T-helper 2 cell (primary cell): ENCODE measurements at places on chromosomes 5 and 9.
A peak's percentile ranks its signal among the peaks of the same experiment; 100 is the strongest.

DNA sequence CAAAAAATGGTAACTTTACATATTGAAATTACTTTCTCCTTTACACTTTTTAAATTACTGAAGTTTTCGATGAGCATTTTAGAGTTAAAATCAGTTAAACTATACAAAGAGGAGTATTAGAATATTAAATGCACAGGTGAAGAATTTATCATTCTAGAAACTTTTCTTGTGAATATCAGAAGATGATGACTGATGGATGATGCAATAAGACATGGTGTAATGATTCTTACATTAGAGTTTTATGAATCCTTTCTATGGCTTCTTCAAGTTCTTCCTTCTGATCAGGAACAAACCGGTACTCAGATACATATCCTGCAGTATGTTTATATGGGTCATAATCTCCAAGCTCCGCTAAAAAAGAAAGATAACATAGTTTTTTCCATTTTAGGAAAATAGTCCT is 154.4 kb downstream of the EPB41L4A start:
- DNase-seq: no peak

DNA sequence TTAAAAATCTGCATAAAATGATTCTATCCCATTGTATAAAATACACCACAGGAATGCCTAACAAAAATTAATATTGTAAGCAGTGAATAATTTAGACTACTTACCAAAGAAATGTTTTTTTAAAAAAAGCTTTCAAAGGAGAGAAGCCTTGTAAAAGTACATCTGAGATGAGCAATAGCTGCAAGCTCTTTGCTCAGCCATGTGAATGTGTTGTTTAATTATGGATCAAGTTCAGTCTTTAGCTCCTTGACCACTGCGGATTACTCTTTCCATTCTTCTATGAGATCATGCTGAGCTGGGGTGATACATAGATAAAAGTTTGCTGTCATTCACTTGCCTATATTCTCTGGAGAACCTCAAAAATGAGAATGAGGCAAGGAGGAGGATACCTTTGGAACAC is 782.4 kb upstream of the ZNF608 start:
- DNase-seq: no peak

DNA sequence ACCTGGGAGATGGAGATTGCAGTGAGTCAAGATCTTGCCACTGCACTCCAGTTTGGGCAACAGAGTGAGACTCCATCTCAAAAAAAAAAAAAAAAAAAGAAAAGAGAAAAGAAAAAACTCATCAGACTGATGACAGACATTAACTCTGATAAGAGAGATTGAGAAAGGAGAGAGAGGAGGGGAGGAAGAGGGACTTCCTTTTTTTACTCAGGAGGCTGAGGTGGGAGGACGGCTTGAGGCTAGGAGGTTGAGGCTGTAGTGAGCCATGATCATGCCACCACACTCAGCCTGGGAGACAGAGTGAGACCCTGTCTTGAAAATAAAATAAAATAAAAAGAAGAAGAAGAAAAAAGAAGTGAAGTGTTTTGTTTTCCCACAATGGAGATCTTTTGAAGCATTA is 9.7 kb upstream of the MSMP start:
- no peak for DNase-seq

DNA sequence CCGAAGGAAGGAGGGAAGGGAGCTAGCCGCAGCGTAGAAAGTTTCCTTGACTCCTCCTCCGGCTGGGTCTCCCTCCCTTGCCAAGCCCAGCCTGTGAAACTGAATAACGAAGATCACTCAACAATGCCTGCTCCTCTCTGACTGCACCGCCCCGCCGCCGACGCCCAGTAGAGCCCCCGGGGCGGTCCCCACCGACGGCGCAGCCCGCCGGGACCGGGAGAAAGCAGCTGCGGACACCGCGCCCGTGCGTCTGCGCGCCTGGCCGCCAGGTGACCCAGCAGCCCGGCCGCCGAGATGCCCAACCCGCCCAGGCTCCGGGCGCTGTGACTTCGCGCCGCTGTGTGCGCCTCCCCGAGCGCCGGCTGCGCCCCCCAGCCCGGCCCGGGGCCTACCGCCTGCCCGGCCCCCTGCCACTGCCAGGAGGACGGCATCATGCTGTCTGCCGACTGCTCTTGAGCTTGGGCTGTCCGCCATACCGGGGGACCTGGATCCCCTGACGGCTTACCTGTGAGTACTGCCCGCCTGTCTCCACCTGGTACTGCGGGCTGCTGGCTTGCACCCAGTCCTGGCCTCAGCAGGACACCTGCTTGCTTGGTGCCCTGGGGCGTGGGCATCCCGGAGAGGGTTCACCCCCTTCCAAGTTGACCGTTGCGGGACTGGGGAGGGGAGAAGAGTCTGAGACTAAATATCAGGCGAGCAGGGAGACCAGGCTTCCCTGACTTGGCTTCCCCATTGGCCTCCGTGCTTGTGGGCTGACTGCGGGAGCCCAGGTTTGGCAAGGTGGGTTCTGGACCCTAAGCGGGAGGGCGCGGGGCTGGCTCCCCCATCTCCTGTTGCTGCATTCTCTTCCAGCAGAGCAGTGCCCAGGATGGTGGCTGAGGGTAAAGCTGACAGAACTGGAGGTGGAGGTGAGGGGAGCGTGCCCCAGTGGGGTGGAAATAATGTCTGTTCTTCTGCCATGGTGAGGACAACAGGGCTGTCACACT is 26.2 kb upstream of the SPTLC1 start:
- DNase-seq: no peak

DNA sequence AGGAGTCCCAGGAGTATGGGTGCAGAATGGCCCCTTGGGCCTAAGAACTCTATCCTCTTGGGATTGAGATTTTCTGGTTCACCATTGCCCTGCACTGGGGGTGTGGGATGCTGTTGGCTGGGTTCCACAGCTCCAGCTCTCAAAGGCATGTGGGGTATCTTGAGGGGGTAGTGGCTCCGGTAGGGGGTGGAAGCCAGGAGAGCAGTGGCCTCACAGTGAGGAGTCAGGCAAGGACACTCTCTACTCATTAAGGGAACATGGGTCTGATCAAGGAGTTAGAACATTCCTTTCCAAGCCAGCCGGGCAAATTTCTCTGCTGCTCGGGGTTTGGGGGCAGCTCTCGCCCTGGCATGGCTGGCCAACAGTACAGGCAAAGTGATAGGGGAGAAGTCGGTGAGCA is 33.0 kb downstream of the LARP1 start:
- DNase-seq: no peak

- DNase-seq: no peak
Measured at GRCh38 chr5:88769165-88769564, 113.8 kb downstream of the MEF2C start.

- DNase-seq: no peak
Measured at GRCh38 chr5:103013933-103014552, 105.9 kb downstream of the GIN1 start.

DNA sequence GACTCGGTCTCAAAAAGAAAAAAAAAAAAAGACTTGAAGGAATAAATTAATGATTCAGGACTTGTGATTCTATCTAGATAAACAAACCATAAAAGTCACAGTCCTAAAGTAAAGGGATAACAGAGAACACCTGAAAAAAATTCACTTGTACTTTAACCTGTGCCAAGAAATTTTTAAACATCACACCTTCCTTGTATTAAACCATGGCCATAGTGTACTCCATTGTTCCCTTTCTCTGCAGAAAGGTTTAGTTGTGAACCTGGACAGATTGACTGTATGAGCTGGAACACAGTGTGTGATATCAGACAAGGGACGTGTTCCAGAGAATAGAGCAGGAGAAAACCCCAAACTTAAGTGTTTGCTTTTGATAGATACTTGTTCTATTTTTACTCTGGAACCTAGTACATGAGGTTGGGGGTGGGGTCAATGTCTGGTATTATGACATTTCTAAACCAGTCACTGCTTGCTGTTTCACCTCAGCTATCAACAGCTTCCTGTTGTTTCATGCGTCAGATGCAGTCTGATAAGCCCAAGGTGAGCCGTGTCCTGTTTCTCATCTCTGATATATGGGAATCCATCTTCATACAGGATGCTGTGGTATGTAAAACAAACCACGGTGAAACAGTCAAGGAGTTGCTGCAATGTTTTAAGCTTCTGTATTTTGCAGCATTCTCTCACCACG is 62.5 kb upstream of the ITGA1 start:
- DNase-seq: peak; percentile 48

GRCh38 chr9:26802921-26803320 is 89.7 kb downstream of the CAAP1 start:
- no peak for DNase-seq

DNA sequence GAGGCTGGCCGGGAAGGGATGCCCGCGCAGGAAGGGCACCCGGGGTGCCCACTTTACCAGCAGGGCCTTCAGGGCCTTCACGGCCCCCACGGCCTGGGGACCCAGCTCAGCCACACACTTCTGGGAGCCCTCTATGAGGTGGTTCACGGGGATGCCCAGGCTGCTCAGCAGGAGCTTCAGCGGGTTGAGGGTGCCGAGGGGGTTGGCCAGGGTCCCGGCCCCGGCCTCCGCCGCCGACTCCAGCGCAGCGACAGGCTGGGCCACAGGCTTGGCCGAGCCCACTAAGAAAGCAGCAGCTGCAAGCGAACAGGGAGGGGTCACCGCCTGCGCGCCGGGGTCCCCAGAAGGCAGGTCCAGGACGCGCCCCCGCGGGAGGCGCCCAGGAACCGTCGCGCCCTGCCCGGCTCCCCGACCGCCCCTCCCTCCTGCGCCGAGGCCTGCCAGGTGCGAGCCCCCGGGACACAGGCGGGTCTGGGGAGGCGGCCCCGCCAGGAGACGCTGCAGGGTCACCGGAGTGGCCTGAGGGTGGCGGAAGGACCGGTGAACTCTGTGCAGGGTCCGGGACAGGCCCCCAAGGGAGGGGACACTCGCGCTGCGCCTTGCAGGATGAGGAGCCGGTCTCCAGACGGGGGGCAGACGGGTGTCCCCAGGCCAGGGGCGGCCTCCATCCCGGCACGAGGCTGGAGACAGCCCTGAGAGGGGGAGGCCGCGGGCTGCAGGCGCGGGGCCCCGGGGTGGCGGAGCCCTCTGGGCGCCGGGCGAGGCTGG is 572 bp downstream of the SCGB3A1 start:
- no peak for DNase-seq

GRCh38 chr5:132826424-132827082 is 3.9 kb downstream of the SHROOM1 start:
- DNase-seq: no peak

- no peak for DNase-seq
Measured at GRCh38 chr5:105032917-105033316, 1470.3 kb upstream of the NUDT12 start.

GRCh38 chr5:140673187-140673976 is at the start of gene DND1:
Gene DND1, minus strand, starts transcription at chr5:140673576. Its CDS starts 34 bp downstream, at chr5:140673542.
- DNase-seq: no peak

DNA sequence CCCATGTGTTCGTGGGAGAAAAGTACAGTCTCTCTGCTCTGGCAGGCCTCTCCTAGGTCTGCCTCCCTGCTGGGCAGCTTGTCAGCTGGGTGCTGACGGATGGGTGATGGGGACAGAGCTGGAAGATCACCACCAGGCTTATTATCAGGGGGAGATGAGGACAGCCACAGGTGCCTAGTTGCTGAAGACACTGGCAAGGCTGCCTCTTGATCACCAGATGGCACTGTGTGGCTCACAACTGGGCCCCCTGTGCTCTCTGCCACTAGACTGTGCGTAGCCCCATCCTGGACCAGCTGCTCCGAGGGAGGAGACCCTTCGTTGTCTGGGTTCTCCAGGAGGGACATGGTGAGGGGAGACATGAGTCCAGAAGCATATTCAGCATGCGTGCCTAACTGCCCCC is 73.0 kb downstream of the KIF24 start:
- DNase-seq: peak; percentile 24

GRCh38 chr5:151924564-151925301 is at the start of gene GLRA1:
Gene GLRA1, minus strand, starts transcription at chr5:151924851. Its CDS starts 302 bp downstream, at chr5:151924549.
- DNase-seq: peak; percentile 12

DNA sequence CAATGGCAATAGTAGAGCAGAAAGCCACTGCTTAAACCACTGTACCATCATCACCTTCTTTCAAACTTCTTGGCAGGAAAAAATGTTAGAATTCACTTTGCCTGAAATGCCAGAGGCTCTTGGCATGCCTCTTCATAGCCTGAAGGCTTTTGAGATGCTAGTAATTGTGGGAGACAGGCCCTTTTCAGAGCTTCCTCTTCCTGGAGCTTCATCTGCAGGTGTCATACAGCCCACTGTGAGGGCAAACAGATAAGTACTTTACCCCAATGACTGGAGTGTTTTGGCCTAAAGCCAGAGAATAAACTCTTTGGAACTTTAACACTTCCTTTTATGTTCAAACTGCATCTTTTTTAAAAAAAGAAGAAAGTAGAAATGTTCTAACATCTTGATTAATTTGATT is 81.3 kb upstream of the TMEM171 start:
- DNase-seq: no peak

- no peak for DNase-seq
Measured at GRCh38 chr5:6496207-6496584, 47.5 kb downstream of the UBE2QL1 start.

- peak; percentile 5 for DNase-seq
Measured at GRCh38 chr5:148957591-148958202, 105.2 kb downstream of the SH3TC2 start.

GRCh38 chr9:69573651-69574050 is 98.5 kb downstream of the APBA1 start:
- DNase-seq: no peak

DNA sequence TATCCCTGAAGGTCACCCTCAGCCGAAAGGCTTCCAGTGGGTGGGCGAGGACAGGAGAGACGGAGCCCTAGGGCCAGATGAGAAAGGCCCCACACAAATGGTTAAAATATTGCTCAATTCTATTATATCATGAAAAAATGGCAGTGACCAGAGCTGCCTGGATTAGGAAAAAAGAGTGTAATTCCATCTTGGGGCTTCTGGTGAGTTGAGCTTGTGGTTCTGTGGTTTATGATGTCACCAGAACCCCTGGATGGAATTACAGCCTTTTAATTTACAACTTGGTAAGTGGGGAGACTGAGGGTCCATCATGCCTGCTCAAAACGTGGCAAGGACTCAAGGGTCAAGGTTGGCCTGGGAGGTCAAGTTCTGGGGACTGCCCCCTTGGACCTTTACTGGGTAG is 55.5 kb upstream of the STC2 start:
- DNase-seq: no peak

DNA sequence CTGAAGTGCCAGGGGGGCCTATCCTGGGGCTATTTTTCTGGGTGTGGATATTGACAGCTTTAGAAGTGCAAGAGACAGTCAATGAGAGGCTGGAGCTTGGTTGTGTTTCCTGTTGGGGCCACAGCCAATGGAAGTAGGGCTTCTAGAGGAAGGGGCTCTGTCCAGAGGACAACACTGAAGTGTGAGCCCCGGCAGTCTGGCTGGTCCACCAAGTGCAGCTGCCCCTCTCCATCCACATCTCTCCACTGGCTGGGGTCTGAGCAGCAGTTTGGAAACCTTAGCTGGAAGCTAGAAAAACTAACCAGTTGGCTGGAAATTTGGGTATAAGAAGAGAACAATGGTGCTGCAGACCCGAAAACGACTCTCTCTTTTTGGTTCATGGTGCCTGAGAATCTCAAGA is 64.3 kb upstream of the PSD2 start:
- no peak for DNase-seq
